ENCODE measurements at places on chromosomes 3 and 15.
A peak's percentile ranks its signal among the peaks of the same experiment; 100 is the strongest.

DNA sequence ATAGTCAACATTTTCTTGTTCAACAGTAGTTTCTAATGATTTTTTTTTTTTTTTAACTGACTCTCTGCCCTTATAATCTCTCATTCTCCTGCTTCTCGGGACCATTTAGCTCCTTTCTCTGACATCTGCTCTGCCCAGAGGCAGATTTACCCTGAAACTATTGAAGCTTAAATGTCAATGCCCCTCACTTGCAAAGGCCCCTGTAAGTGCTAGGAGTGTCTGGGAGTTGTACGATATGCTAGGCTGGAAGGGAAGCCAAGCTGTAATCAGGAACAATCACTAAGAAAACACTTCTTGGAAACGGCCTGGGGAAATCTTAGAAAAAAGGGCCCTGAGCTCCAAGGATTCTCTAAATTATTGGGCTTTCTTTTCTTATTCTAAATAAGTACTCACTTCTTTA lies 5.8 kb upstream of the PLOD2 start:
- no peak for DNase-seq

- DNase-seq = no peak
These were observed 76.3 kb upstream of the ARHGEF3 start for GRCh38 chr3:56878074-56878473.

DNA sequence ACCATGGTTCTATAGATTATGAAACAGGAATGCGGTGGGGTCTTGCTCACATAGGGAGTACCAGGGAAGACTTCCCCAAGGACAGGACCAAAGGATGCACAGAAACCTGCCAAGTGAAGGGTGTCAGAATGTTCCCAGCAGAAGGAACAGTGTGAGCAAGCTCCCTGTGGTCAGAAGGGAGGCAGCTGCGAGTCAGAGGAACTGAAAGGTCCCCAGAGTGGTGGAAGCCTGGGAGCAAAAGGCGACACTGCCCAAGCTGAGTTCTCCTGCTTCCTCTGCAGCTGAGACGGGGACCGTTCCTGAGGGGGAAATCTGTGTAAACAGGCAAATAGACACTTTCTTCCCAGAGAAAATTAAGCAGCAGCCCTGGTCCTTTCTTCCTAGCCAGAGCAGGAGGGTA lies 14.2 kb upstream of the SLC6A6 start:
- DNase-seq = no peak

DNA sequence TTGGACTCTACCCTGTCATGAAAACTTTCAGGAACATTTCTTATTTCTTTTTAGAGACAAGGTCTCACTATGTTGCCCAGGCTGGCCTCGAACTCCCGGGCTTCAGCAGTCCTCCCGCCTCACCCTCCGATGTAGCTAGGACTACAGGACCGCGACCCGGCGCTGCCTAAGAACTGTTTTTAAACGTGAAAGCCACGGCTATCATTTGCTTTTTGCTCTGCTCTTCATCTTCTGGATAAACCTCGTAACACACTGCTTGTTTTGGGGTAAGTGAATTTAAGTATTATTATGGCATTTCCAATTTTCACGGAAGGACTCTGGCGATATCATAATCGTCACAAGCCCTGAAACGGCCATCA lies 14.3 kb upstream of the CCNL1 start:
- DNase-seq = no peak

DNA sequence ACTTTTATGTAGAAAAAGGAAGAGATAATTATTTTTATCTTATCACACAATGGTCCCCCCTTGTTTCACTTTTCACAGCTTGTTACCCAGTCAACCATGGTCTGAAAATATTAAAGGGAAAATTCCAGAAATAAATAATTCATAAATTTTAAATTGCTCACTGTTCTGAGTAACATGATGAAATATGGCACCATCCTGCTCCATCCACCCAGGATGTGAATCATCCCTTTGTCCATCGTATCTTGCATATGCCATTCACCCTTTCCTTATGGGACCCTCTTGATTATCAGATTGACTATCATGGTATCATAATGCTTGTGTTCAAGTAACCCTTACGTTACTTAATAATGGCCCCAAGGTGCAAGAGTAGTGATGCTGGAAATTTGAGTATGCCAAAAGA lies 43.7 kb downstream of the ANKRD28 start:
- DNase-seq = no peak

DNA sequence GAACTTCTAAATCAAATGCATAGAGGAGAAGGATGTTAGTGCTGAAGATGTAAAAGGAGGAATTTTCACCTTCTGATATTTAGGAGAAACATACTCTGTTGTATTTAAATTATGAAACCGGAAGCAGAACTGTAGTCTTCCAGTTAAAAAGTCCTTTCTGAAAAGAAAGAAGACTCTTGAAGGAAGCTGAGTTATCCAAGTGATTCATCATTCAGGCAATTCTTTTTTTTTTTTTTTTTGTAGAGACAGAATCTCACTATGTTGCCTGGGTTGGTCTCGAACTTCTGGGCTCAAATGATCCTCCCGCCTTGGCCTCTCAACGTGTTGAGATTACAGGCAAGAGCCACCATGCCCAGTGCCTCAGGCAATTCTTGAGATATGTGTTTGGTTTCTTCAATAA lies 424.8 kb upstream of the TPM1 start:
- DNase-seq = no peak

DNA sequence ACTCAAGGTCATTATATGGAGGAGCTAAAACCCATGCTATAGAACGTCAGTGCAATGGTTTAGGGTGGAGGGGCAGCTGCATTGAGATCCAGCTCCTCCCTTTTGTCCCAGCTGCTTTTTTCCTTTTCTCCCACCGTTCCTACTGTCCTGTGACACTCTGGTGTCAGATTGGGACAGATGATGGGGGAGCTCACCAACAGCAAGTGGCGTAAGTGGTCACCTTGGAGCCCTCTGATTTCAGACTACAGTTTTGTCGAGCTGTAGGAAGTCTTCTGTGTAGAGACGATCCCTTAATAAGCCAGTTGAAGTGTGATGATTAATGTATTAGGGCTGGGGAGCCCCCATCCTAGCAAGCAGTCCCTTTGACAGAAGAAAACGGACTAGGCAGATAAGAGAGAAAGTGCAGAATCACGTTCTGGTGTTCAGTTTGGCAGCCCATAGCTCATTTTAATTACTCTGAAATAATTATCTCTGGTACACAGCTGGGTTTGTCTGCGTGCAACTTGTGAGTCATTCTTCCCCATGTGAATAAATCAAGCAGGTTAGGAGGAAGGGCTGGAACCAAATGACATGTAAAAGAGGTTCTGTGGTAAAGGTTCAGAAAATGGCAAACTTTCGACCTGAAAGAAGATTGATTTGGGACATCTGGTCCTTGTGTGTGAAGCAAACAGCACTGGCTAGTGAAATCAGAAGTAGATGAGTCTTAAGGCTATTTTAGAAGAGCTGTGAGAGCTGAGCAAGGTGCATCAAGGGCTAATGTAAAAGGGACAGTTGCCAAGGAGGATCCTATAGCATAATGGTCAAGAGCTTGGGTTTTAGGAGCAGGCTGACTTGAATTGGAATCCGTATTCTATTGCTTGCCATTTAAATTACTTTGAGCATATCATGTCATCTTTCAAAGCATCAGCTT lies 241.4 kb downstream of the EDEM1 start:
- DNase-seq = peak; percentile 44

GRCh38 chr15:57647791-57648130 lies 56.1 kb downstream of the MYZAP start:
- DNase-seq = no peak

DNA sequence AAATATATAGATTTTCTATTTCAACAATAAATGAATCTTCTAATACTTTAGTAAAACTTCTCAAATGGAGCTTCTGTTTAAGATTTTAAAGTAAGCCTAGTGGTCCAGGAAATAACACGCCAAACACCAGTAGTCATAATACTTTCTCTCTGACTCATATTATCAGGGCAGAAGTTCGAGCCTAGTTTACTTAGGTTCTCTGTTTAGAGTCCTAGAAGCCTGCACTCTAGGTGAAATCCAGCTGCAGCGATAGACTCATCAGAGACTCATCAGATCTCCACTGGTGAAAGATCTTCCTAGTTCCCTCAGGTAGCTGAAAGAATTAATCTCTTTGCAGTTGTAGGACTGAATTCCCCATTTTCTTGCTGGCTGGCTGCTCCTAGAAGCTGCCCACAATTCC lies 552.5 kb upstream of the ROBO2 start:
- DNase-seq = no peak

DNA sequence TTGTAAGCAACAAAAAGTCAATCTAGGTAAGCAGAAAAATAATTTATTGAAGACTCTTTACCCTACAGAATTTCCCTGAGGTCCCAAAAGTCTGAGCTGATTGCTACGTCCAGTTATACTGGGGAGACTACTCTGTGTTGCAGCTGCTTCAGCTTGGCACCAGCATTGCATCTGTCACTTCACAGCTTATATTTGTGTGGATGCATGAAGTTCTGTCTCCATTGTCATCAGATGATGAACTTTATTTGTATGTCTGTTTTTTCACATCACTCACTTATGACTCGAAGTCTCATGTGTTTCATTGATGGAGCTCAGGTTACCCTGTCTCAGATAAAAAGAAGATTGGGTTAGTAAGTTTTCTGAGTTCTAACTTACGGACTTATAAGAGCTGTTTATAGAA lies 75.3 kb upstream of the LRRFIP2 start:
- no peak for DNase-seq

GRCh38 chr15:53569751-53570480 lies 189.5 kb downstream of the WDR72 start:
- no peak for DNase-seq

DNA sequence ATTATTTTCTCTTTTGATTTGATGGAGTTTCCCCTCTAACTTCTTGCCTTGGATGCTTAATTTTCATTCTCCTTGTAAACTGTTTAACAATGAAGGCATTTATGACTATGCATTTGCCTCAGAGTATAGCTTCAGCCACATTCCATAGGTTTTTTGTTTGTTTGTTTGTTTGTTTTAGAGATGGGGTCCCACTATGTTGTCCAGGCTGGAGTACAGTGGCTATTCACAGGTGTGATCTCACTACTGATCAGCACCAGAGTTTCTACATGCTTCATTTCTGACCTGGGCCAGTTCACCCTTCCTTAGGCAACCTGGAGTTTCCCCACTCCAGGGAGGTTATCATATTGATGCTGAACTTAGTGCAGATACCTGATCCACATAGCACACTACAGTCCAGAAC lies 4.1 kb downstream of the SECISBP2L start:
- no peak for DNase-seq

GRCh38 chr3:75906555-75907112 lies 121.3 kb upstream of the ZNF717 start:
- DNase-seq = peak; percentile 30

GRCh38 chr3:47096959-47097358 lies 67.0 kb downstream of the SETD2 start:
- DNase-seq = no peak

- DNase-seq = no peak
These were observed 32.3 kb downstream of the RNU5B-1 start for GRCh38 chr15:65336493-65337435.

GRCh38 chr3:187902041-187902471 lies 156.8 kb upstream of the BCL6 start:
- no peak for DNase-seq

DNA sequence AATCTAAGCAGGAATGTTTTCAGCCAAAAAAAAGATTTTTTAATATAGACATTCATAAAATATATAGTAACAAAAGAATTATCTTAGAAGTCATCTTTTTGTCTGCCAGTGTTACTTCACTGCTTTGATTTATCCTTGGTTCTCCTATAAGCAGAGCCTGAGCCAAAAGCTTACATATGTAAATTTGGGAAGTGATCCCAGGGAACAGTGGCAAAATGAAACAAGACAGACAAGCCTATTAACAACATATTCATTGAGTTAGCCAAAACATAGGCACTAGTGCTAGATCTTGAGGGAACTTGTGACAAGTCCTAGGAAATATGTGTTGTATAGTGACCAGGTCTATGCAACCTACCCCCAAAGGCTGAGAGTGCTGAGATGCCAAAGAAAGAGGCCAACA lies 11.3 kb downstream of the GTPBP8 start:
- DNase-seq = no peak

DNA sequence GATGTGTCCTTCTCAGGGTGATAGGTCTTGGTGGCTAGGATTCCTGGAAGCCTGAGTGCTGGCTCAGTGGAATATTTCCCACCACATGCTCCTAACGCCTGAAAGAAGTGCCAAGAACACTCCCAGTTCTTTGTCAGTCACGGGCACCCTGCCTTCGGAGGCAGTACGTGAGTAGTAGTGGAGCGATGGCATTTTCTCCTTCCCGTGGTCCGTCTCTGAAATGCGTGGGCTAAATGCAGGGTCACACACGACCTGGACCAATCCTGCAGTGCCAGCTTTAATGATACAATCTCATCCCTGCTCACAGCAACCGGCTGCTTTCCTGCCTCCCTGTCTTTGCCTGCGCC lies 14.5 kb downstream of the H1-8 start:
- DNase-seq = no peak

GRCh38 chr3:1404270-1404962 lies 311.6 kb downstream of the CNTN6 start:
- no peak for DNase-seq

DNA sequence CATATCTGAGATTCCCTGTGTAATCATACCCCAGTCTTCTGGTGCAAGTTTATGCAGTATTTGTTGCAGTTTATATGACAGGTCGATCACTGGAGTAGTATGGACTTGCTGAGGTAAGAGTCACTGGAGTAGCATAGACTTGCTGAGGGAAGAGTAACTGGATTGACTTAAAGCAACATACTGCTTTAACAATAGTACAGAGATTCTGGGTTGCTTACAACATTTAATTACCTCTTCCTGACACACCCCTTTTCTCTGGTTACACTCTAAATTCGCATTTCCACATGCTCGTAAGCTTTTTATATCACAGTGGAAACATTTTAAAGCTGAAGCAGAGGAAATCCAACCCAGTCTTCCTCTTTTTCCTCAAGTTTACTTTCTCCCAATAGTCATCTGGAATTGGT lies 11.8 kb downstream of the AAGAB start:
- no peak for DNase-seq

DNA sequence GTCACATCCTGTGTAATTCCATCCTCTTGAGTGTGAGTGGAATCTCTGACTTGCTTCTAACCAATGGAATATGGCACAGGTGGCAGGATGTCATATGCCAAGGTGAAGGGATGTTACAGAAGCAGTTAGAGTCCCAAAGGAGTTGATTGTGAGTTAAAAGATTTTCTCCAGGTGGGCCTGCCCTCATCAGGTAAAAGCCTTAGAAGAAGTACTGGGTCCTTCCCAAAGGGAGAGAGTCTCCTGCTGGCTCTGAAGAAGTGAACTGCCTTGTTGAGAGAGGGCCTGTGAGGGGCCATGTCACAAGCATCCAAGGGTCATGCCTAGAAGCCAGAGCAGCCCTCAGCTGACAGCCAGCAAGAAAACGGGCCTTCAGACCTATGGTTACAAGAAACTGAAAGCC lies 13.1 kb downstream of the CMTM7 start:
- DNase-seq = no peak

DNA sequence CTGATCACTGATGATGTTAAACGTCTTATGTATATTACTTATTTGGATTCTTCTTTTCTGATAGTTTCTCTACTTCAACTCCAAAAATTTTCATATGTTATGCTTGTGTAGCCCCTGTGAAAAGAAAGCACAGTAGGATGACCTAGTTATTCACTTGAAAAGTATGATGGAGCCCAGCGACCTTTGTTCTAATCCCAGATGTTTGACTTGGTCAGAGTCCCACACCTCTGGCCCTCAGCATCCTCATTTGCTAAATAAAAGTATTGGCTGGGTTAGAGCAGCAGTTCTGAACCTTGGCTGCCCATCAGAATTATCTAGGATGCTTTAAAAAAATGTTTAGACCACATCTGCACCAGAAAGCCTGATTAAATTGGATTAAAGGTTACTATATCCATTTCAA lies 173.7 kb downstream of the ATG7 start:
- DNase-seq = no peak

- no peak for DNase-seq
These were observed 20.2 kb upstream of the GPX1 start for GRCh38 chr3:49378249-49378895.

- no peak for DNase-seq
These were observed 32.8 kb downstream of the CYFIP1 start for GRCh38 chr15:22947101-22948000.
